ENCODE measurements at places on chromosomes 11 and 22. TPM values are rescaled to one million over a fixed set of nuclear protein-coding genes. Genes with fewer than 3 reads are reported as not detected.

GRCh38 chr11:116948391-116948790, 111.0 kb upstream of the APOA1 start:
- DNase-seq, result peak; percentile 25

COMMD9 gene
- 78.4 TPM for total RNA-seq

TRPC6 gene
- total RNA-seq, result 0.07 TPM

GRCh38 chr22:38456841-38457699, 2.1 kb upstream of the KCNJ4 start:
- DNase-seq, result no peak

OR8A1 gene
- total RNA-seq, result not detected

Data from astrocyte (in vitro differentiated cells and primary cell).